ENCODE measurements at places on chromosomes 7 and 10.

- peak; percentile 83 for DNase-seq
- H3K4me1 ChIP-seq = peaks cover 51% of the 10 kb centered on the region
- H3K27me3 ChIP-seq = no peaks in the 10 kb centered on the region
- H3K4me3 ChIP-seq = no peak overlapping the region
These were observed 32.7 kb downstream of the DNMBP start for GRCh38 chr10:99976886-99977665.

DNA sequence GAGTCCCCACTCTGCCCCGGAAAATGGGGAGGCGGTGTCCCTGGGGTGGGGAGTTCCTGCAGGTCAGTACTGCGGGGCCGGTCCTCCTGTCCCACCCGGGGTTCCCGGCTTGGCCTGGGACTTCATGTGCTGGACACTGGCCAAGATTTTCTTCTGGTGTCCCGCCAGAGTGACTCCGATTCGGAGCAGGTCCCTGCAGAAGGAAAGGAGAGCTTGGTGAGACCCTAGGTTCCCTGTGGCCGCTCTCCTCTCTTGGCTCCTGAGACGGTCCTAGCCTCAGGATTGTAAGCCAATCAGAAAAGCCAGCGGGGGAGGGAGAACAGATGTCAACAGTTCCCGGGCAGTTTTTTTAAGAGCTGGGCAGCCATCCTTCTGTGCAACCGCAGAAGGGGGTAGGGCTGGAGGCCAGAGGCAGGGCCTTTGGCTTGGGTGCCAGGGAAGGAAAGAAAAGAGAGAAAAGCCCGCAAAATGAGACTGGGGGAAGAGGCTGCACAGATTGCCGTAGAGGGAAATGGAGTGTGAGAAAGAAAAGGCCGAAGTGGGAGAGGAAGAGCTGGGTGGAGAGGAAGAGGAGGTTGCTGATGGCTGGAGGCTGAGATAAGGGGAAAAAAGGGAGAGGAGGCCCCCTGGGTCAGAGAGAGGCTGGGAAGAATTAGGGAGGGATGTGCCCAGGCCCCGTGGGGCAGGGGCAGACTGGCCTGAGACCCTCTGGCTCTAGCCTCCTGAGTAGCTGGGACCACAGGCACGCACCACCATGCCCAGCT, 23.7 kb downstream of the EPHB4 start:
- peak; percentile 83 for DNase-seq
- no peaks in the 10 kb centered on the region for H3K27me3 ChIP-seq
- peak overlapping the region; percentile 32 for H3K4me3 ChIP-seq
- peaks cover 46% of the 10 kb centered on the region for H3K36me3 ChIP-seq

DNA sequence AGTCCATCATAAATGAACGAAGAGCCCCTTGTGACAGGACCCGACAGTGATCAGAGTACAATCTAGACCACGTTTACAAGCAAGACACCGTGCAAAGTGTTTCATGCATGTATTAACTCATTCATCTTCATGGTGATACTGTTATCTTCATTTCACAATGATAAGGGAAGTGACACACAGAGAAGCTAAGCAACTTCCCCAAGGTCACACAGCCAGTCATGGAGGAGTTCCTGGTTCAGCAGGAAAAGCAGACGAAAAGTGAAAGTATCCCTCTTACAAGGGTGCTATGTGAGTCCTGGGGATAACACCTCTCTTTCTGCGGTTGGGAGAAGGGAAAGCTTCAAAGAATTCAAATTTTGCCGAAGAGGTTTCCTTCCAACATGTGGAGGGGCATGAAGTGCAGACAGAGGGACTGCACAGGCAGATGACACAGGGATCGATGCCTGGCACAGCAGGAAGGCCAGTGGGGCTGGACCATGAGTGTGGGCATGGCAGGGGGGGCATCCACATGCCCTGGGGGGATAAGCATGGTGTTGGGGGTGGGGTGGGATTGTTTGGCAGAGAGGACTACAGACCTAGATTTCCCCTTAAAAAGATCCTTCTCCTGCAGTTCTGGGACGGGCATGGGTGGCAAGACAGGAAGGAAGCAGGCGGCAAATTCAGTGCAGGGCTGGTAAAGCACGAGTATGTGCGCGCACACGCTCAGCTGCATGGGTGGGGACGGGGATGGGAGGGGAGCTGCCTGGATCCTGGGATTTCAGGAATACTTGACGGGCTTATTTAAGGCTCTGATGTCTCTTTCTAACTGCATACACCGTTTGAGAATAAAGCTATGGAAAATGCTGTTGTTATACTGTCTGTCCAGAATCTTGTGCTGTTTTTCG, 33.5 kb upstream of the DDC start:
- no peak for DNase-seq
- no peaks in the 10 kb centered on the region for H3K27me3 ChIP-seq
- no peaks in the 10 kb centered on the region for H3K4me1 ChIP-seq
- H3K4me3 ChIP-seq = no peak overlapping the region

GRCh38 chr7:41732436-41732785, 29.5 kb upstream of the INHBA start:
- H3K27ac ChIP-seq = no peak overlapping the region
- H3K4me1 ChIP-seq = no peaks in the 10 kb centered on the region
- no peak for DNase-seq
- H3K4me3 ChIP-seq = no peak overlapping the region
- H3K27me3 ChIP-seq = no peaks in the 10 kb centered on the region
- H3K36me3 ChIP-seq = no peaks in the 10 kb centered on the region

DNA sequence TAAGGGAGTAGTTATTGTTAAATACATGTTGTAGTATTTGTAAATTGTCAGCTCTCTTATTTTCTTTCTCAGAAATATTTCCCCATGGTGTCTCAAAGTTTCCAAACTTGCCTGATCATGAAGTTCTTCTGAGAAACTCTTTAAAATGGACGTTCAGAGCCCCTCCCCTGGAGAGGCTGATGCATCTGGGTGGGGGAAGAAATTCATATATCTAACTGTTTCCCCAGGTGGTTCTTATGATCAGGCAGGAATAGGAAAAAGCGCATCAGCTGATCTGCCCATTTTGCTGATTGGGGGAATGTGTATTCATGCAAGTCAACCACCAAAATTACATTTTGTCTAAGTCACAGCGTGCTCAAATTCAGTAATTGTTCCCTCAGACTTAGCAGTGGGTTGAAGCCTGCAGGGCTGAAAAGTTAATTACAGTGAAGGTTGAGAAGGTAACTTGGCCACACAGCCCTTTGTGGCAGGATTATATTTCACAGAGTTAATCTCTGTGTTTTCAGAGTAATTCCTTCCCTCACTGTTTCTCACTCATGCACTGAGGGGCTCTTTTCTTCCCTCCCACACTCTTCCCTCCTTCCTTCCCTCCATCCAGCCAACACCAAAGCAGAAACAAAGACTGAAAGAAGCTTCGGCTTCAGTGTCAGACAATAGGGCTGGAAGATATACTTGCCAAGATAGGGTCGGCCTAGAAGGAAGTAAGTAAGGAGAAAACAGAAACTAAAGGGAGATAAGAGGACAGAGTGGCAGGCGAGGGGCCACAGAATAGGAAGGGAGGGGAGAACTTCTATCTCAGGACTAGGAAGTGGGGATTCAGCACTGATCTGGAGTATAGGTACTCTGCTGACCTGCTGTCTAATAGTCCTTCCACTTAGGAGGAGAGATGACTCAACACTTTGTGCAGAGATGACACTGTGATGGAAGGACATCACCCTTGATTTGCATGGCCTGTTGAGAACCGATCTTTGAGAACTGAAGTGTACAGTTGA, 50.5 kb upstream of the STARD3NL start:
- H3K4me3 ChIP-seq = no peak overlapping the region
- H3K27ac ChIP-seq = no peak overlapping the region
- DNase-seq = no peak
- H3K36me3 ChIP-seq = no peaks in the 10 kb centered on the region
- no peaks in the 10 kb centered on the region for H3K27me3 ChIP-seq

All from stomach (tissue), 19 donors.